ENCODE measurements at places on chromosomes 3 and 15.

GRCh38 chr3:185865247-185865646, 40.4 kb upstream of the IGF2BP2 start:
- no peak for DNase-seq

DNA sequence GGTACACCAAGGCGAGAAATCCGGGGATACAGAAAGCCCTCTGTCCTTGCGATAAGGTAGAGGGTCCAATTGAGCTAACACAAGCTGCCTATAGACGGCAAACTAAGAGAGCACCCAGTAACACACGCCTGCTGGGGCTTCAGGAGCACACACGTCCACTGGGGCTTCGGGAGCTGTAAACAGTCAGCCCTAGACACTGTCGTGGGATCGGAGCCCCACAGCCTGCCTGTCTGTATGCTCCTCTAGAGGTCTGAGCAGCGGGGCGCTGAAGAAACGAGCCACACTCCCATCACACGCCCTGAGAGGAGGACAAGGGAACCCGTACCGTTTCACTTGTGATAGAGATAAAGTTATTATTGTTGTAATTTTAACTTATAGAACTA, 486 bp downstream of the SAMMSON start:
- no peak for DNase-seq

- no peak for DNase-seq
Measured at GRCh38 chr15:25176991-25177954, 222.5 kb downstream of the SNRPN start.

DNA sequence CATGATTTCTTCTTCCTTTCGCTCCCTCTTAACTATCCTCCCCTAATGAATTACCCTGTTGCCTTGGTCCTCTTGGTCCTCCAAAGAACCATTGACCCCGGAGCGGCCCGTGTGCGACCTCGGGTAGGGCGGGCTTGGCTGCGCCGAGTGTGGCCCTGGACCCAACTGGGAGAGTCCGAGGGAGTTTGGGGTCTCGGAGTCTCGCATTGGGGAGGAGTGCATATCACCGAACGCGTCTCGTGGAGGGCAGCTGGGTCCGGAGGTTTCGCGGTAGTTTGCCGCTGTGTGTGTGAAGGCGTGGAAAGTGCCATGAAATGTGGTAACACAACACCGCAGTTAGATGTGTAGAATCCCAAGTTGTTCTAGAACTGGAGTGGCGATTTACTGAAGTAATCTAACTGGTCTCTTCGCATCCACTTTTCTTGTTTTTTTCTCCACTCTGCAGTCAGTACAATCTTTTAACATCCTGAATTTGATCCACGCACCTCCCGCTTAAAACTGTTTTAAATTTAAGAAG, 363 bp downstream of the GTF2E1 start:
- no peak for DNase-seq

DNA sequence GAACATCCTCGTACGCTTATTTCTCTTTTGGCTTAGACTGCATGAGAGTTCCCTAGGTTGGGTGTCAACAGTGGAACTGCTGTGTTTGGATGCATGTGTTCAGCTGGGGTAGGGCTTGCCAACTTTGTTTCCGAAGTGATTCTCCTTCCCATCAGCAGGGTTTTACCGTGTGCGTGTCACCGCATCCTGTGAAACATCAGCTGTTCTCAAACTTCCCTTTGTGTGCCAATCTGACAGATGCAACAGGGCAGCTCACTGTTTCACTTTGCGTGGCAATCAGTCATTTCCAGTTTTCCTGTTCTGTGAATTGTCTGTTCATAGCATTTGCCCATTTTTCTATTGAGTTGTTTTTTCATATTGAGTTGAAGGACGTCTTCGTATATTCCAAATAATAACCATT, 218.8 kb downstream of the VPS13C start:
- no peak for DNase-seq

GRCh38 chr3:55160241-55160983, 232.6 kb upstream of the LRTM1 start:
- DNase-seq = no peak

DNA sequence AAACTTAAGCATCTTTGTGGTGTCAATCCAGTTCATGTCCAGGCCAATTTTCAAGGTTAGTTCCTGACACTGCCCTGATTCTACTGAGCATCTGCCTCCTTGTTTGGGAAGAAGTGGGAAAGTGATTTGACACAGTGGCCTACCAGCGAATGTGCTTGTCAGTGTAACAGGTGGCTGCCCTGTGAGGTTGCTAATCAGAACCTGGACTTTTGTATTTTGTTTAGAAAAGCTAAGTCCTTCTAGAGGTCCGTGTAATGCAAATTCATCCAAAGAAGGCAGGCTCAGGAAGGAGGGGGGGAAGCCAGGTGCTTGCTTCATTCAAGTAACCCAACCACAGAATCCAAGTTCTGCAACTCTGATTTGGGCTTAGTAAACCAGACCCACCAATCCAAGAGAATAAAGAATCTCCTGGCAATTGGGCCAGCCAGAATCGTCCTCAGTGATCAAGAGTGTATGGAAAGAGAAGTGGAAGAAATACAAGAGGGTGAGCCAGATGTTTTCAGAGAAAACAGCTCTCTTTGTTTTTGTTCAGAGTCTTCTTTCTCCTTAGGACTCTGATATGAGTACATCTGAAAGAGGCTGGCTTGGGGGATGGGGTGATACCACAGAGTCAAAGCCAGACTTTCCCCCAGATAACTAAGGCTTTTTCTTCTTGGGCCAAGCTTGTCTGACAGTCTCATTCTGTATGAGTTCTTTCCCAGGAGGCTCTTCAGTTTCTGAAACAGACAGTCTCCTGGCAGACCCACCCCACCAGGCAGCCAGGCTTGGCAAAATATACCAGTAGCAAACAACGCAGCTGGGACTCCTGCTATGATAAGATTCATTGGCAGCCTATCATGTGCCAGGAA, 508.9 kb upstream of the TBL1XR1 start:
- no peak for DNase-seq

DNA sequence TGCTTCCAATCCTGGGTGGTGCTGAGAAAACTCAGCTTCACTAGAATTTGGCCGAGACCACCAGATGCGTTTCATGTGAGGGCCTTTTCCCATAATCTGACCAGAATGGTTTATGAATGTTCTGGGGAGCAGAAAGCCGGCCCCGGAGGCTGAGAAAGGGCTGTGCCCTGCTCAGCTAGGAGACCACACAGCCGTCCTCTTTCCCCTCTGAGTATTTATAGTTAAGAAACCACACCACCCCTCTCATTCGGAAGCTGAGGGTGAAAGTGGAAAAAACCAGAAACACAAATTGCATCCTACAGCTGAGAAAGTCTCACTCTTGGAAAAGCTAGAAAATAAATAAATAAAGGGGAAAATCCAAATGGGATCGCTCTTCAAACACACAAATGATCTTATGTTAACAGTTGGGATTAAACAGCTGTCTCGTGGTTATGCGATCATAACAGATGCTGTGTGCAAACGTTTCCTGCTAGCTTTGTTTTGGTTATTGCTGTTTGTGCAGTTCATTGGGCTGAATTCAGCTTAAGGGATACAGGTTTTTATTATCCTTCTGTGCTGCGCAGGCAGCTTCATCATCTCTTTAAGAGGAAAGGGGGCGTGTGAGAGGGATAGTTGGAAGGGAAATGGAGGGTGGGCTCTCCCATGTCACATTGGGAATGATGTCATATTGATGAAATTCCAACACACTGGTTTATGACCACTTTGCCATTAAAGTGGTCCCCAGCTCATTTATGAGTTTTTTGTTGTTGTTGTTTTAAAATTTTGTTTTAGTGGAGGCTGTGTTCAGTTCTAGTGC, 1026.2 kb upstream of the NR2F2 start:
- DNase-seq = no peak

GRCh38 chr15:79736435-79737000, 160.3 kb downstream of the MTHFS start:
- DNase-seq = no peak

GRCh38 chr3:10666621-10667020, 149.4 kb upstream of the SLC6A11 start:
- DNase-seq = no peak

DNA sequence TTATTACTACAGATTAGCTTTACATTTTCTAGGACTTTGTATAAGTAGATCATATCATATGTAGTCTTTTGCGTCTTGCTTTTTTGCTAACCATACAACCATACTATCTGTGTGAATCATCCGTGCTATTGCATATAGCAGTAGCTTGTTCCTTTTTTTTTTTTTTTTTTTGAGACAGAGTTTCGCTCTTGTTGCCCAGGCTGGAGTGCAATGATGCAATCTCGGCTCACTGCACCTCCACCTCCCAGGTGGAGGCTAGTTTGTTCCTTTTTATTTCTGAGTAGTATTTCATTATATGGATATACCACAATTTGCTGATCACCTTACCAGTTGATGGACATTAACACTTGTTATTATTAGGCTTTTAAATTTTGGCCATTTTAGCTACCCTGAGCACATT, 54.5 kb upstream of the TBL1XR1 start:
- DNase-seq = no peak

DNA sequence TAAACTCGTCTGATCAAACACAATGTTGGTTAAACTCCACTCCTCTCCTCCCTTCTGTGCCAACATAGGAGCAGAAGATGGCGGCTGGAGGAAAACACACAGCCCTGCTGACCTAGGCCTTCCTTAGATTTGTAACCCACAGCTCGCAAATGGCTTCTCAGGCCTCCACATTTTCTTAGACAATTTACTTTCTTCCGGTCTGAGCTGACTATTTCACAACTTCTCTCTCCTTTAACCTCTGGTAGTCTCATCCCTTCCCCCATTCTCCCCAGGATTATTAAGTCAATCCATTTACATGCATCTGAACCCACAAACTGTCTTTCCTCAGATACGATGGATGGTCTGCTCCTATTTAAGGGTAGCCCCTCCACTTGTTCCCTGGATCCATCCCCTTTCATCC, 25.7 kb upstream of the ULK4 start:
- DNase-seq = no peak

GRCh38 chr3:66047311-66048050, 8.8 kb upstream of the MAGI1 start:
- no peak for DNase-seq

GRCh38 chr15:73467758-73468157, 24.8 kb downstream of the REC114 start:
- DNase-seq = no peak

- DNase-seq = no peak
Measured at GRCh38 chr15:58981808-58982475, 5.5 kb upstream of the RNF111 start.

- DNase-seq = no peak
Measured at GRCh38 chr15:65069179-65069578, 1.4 kb upstream of the RASL12 start.

DNA sequence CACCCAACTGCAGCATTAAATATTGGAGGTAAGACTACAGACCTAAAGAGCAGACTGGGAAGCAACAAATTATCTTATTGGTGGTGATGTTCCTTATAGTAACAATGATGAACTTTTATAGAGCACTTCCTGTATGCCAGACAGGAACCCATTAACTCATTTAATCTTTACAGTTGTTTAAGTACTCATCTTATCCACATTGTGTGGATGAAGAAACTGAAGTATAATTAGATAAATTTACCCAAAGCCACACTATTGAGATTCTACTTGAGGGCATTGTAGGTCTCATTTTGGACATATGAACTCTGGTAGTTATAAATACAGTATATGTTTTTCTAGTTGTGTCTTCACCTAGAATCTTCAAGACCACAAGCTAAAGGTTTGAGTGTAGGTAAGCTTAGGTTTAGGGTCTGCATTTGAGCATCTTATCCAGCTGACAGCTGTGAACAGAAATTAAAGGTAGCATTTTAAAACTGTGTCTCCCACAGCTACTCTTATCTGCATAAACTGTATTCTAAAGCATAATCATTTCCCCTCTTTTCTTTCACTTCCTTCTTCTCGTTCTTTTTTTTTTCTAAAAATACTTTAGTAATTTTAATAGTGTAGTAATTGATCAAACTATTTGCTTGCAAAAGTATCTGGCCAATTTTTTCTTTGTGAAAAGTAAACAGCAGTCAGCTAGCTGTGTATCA, 138.2 kb downstream of the UBE2E2 start:
- no peak for DNase-seq

DNA sequence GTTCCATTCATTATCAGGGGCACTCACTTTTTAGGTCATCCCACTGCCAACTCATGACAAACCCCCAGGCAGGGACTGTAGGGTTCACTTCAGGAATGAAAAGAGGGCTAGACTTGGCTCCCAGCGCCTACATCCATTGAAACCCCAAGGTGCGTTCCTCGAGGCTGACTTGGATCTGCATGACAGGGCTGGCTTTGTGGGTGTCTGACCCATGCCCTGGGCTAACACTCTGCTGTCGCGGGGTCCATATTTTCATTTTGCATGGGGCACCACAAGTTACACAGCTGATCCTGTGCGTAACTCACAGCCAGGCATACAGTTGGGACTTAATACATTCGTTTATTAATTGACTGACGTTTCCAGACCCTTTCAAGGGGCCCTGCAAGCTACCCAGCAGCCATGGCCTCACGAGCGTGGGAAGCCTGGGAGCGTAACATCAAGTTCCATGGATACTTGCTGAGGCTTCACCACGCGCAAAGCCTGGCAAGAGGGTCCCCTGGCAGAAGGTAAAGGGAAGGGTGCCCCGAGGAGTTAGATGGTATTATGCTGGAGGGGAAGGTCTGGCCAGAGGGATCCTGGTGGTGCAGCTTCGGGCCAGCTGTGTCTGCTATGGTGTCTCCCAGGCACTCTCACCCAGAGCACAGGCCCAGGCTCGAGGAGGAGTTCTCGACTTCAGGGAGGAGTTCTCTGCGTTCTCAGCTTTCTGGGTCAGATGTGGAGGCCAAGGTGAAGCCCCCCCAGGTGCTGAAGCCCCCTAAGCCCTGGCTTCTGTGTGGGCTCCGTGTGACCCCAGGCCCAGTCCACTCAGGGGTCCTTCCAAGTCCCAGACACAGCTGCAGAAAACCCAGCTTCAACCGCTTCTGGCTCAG, 85.4 kb downstream of the ADAMTS17 start:
- no peak for DNase-seq

GRCh38 chr3:186182850-186183249, 74.0 kb upstream of the ETV5 start:
- DNase-seq = no peak

- no peak for DNase-seq
Measured at GRCh38 chr15:49848807-49849206, 228.0 kb downstream of the DTWD1 start.

GRCh38 chr3:192986379-192986778, 68.7 kb upstream of the MB21D2 start:
- DNase-seq = no peak

Data from stimulated activated CD4-positive, alpha-beta T cell treated with anti-CD3 and anti-CD28 coated beads, TNF-alpha, amount 100 ng/mL, for 24 hours (primary cell).